CD8-positive, alpha-beta memory T cell (primary cell): ENCODE measurements at places on chromosomes 5 and 9. TPM values are rescaled to one million over a fixed set of nuclear protein-coding genes. Genes with fewer than 3 reads are reported as not detected.

- no peak overlapping the region for H3K27ac ChIP-seq
- peaks cover 49% of the 10 kb centered on the region for H3K36me3 ChIP-seq
Measured at GRCh38 chr9:132293145-132293721, 61.6 kb downstream of the SETX start.

DNA sequence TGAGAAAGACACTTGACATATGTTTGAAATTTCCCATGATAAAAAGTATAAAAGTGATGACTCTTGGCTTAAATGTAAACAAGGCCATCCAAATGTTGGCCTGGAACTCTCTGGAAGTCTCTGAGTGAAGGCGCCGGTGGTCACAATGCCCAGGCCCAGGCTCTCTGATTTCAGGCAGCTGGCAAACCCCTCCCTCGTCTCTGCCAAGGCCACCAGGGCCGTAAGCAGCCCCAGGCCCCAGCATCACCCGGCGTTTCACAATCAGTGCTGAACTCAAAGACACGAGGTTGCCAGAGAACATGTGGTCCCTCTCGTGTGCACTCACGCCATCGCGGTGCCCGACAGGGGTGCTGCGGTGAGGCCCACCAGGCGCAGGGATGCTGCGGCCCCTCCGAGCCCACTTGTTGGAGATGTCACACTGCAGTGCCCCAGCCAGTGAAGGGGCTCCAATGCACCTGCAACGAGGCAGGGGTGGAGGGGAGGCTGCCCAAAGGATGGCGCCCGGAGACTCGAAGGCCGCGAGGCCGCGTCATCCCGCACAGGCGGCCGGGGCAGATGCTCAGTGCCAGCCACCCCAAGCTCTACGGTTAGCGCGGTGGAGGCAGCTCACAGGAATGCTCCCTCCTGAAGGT, 15.0 kb downstream of the LPCAT1 start:
- no peak overlapping the region for H3K27ac ChIP-seq
- H3K27me3 ChIP-seq = no peaks in the 10 kb centered on the region
- peaks cover 10% of the 10 kb centered on the region for H3K36me3 ChIP-seq
- DNase-seq = no peak

DNA sequence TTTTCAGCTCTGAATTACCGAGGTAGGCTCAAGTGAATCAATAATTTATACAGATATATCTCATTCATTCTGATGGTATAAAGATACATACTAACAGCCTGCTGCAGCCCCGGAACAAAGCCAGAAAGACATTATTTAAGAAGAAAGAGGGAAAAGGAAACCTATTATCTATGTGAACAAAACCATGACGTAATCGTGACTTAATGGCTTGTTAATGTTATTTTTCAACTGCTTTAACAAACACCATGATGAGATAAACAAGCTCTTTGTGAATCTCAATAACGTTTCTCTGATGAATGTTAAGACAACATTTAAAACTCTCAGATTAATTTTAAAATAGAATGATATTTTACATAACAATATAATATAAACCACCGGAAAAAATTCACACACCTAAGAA, 237.1 kb downstream of the SLF1 start:
- H3K4me3 ChIP-seq = no peak overlapping the region
- no peaks in the 10 kb centered on the region for H3K27me3 ChIP-seq
- no peaks in the 10 kb centered on the region for H3K36me3 ChIP-seq
- no peak for DNase-seq
- H3K4me1 ChIP-seq = no peaks in the 10 kb centered on the region
- H3K27ac ChIP-seq = no peak overlapping the region

DNA sequence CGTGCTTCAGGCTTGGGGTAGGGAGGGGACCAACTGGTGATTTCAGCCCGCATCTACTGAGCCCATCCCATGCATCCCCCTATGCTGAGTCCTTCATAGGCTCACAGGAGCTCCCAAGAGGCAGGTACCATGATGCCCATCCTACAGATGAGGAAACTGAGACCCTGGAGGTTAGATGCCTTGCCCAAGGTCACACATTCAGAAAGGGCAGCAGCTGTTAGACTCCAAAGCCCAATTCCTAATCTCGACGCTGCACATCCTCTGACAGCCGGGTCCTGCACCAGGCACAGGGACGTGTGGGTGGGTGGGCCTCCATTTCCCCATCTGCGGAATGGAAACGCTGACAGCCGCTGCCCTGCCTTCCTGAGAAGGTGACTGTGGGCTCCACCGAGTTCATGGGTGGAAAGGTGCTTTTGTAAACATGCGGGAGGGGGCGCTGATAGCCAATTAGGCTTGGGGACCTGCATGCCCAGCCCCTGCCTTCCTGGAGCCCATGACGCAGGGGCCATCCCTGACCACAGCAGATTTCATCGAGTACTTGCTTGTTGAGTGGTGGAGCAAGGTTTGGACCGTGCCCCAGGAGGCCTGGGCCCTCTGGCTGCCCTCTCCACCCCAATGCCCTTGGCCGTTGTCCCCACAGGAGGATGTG, 2.2 kb downstream of the DNM1 start:
- H3K36me3 ChIP-seq = no peaks in the 10 kb centered on the region
- no peak overlapping the region for H3K4me3 ChIP-seq
- peaks cover 13% of the 10 kb centered on the region for H3K27me3 ChIP-seq

GRCh38 chr9:27561685-27562084, 11.6 kb downstream of the C9orf72 start:
- H3K27ac ChIP-seq = no peak overlapping the region
- peaks cover 10% of the 10 kb centered on the region for H3K4me1 ChIP-seq
- no peaks in the 10 kb centered on the region for H3K27me3 ChIP-seq
- H3K4me3 ChIP-seq = no peak overlapping the region
- DNase-seq = no peak

DNA sequence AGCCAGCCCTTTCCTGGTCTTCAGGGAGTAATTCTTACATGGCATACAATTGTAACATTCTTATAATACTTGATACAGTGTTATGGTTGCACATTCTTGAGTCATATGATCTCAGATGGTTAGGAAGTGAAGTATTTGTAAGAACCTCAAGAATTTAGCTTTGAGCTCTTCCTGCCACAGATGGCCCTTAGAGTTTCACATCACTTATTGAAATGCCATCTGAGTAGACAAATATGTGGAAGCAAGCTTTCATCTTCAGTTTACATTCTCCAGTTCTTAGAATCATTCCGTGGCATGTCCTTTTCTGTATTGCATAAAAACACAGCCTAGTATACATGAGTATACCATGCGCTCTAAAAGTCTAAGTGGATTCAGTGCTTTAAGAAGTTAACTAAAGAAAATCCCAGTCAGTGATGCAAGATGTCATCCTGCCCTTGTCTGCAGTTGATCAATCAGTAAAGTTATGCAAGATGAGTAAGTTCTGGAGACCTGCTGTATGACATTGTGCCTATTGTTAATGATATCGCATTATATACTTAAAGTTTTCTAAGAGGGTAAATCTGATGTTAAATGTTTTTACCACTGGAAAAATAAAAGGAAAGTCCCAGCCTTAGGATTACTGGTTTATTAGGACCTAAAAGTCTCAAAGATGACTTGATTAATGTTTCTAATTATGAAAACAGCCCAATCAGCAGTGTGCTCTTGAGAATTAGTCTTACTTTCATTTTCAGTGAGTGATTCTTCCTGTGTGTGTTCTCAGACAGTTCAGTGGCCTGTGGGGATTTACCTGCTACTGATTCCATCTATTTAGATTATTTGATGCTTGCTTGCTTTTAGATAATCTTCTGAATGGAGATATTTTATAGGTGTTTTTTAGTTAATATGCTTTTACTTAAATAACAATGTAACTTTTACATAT, 29.4 kb downstream of the RHOBTB3 start:
- H3K27me3 ChIP-seq = no peaks in the 10 kb centered on the region
- H3K4me3 ChIP-seq = peak overlapping the region; percentile 59
- peak overlapping the region; percentile 21 for H3K27ac ChIP-seq
- DNase-seq = no peak
- peaks cover 25% of the 10 kb centered on the region for H3K4me1 ChIP-seq

GRCh38 chr9:15138357-15138686, 168.7 kb downstream of the TTC39B start:
- H3K4me1 ChIP-seq = peaks cover 10% of the 10 kb centered on the region
- no peak overlapping the region for H3K4me3 ChIP-seq
- no peaks in the 10 kb centered on the region for H3K36me3 ChIP-seq
- no peak overlapping the region for H3K27ac ChIP-seq
- no peak for DNase-seq
- no peaks in the 10 kb centered on the region for H3K27me3 ChIP-seq

DNA sequence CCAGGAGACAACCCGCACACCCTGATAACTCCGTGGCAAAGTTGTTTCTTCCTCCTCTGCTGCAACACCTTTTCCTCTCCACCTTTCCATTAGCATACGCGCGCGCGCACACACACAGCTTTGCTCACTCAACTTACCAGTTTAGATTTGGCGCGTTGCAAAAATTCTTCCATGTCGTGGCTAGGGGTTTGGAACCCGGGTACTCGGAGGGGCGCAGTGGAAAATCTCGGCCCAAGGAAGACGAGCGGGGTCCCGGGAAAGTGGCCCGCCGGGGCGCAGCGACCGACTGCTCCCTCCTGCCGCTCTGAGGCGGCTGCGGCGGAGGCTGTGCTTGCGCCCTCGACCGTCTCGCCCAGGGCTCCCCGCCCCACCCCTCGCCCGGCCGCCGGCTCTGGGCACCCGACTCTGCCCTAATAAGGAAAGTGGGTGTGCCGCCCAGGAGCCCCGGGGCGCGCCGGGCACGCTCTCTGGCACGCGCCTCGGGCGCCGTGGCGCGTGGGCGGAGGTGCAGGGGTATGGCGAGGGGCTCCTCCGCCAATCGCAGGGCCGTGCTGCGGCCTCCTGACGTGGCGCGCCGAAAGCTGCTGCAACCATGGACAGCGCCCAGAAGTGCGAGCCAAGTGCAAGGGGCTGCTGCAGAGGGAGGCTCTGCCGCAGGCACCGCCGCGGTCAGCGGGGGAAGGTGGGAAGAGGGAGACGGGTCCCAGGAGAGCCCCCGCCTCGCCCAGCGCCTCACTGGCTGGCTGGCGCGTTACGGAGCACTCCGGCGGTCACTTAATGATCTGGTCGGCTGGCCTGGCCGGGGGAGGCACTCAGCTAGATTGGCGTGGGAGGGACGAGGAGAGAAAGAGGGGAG, at the start of gene PRUNE2:
Gene PRUNE2, minus strand, starts transcription at position 324 of the 856 bp plus-strand sequence. Its CDS starts 151 bp downstream, at position 173.
- H3K4me1 ChIP-seq = no peaks in the 10 kb centered on the region
- DNase-seq = no peak
- H3K27ac ChIP-seq = no peak within 1 kb of the TSS
- no peaks in the 10 kb centered on the region for H3K36me3 ChIP-seq

- DNase-seq = no peak
- no peaks in the 10 kb centered on the region for H3K4me1 ChIP-seq
- H3K4me3 ChIP-seq = no peak overlapping the region
- H3K27ac ChIP-seq = no peak overlapping the region
- H3K27me3 ChIP-seq = no peaks in the 10 kb centered on the region
- H3K36me3 ChIP-seq = no peaks in the 10 kb centered on the region
Measured at GRCh38 chr9:108050894-108051293, 561.3 kb upstream of the KLF4 start.

GRCh38 chr5:168734620-168735300, 155.6 kb upstream of the PANK3 start:
- no peak overlapping the region for H3K27ac ChIP-seq
- H3K27me3 ChIP-seq = no peaks in the 10 kb centered on the region
- H3K36me3 ChIP-seq = no peaks in the 10 kb centered on the region
- no peak overlapping the region for H3K4me3 ChIP-seq
- DNase-seq = no peak

DNA sequence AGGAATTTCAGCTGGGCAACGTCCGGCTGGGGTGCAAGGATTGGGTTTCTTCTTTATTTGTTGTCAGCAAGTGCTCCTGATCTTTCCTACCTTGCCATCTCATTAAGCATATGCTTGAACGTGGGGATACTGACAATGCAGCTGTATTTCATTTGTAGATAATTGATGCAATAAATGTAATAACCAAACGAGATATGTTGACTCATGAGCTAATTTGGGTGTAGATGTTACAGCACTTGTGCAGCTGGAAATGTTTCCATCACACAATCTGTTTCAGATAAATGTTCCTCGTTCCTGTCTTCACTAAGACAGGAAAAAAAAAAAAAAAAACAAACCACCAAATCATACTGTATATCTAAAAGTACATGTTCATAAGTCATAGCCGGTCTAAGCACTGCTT, 123.8 kb downstream of the DMRT2 start:
- no peak for DNase-seq
- H3K36me3 ChIP-seq = no peaks in the 10 kb centered on the region
- H3K27me3 ChIP-seq = no peaks in the 10 kb centered on the region
- H3K4me3 ChIP-seq = no peak overlapping the region
- no peak overlapping the region for H3K27ac ChIP-seq

LCN9 gene
- total RNA-seq = not detected

FGF18 gene
- total RNA-seq = 0.22 TPM

SLC6A18 gene
- total RNA-seq = not detected

CDC20B gene
- total RNA-seq = 0.16 TPM

FABP6 gene
- total RNA-seq = not detected

DND1 gene
- 2.3 TPM for total RNA-seq

PHF24 gene
- not detected for total RNA-seq

DMRT3 gene
- not detected for total RNA-seq
